ENCODE measurements at places on chromosomes 16 and 17.

DNA sequence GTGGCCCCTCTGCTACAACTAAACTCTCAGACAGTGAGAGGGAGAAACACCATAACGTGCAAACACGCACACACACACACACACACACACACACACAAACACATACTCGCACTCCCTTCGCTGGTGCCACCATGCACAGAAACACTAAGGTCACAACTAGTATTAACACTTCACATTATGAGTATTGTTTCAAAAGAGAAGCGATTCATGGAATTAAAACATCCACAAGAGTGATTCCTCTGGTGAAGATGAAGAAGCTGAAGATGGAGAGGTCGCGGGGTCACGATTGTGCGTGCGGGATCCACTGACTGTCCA, 7.1 kb upstream of the GHDC start:
- no peak for DNase-seq

- no peak for DNase-seq
Measured at GRCh38 chr17:29791336-29792080, 138.5 kb downstream of the SSH2 start.

DNA sequence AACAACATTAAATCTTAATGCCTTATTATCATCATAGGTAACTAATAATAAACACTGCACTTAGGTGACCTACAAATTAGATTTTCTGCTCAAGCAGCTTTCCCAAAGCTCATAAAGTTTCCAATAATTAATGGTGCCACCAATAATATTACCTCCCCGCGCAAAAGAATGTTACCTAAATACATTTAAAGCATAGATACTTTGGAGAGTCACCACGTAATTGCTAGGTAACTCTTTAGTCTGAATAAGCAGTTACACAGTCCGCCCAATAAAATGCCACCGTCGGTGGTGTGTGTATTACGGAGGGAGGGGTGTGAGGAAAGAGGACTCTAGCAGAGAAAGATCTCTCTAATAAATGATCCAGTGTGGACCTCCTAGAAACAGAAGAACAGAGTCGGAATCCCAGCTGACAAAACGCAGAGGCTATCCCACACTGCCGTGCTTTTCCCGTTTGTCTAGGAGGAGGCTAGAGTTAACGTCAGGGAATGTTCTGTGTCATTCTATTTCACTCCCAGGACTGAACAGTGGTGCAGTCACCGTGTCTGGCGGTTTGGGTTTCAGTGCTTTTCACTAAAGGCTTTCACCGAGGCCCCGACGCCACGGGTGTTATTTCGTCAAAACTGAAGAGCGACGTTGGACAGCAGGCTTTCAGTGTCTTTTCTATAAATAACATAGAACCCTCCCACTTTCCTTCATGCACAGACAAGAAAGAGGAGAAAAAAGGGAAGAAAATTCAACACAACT, 630 bp downstream of the RNFT1 start:
- DNase-seq = peak; percentile 18

DNA sequence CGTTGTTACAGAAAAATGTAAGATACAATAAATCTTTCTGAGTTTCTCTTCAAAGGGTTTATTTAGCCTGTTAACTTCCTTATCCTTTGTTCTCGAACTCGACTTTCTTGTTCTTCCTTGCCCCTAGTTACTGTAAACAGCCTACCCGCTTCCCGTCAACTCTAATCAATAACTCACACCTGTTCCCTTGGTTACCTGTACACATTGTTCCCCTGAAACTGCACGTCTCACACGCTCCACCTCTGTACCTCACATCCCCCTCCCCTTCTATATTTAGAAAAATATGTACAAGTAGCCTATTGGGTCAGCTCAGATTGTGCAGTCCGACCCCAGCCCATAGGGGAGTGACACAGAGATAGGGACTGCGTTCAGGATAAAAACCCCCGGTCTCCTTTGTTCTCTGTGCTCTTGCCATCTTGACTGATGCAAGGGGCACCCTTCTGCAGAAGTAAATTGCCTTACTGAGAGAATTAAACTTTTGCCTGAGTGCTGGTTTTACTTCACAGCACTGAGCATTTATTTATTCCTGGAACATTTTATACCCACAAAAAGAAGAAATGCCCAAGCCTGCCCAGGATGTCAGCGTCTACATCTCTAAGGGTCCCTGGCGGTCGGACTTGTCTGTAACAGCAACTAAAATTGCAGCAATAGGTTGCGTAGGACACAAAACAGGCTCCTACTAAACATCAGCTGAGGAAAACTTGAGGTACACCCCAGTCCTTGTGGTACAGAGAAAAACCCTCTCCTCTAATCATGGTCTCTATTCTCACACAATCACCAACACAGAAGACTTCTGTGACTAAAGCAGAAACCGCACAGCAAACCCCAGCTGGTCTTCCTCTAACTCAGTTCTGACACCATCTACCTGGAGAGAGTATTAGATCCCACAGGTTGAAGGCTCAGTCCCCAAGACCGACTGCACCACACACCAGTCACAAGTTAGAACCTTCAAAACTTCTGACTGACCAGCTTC, 11.3 kb downstream of the WDR45B start:
- DNase-seq = no peak

DNA sequence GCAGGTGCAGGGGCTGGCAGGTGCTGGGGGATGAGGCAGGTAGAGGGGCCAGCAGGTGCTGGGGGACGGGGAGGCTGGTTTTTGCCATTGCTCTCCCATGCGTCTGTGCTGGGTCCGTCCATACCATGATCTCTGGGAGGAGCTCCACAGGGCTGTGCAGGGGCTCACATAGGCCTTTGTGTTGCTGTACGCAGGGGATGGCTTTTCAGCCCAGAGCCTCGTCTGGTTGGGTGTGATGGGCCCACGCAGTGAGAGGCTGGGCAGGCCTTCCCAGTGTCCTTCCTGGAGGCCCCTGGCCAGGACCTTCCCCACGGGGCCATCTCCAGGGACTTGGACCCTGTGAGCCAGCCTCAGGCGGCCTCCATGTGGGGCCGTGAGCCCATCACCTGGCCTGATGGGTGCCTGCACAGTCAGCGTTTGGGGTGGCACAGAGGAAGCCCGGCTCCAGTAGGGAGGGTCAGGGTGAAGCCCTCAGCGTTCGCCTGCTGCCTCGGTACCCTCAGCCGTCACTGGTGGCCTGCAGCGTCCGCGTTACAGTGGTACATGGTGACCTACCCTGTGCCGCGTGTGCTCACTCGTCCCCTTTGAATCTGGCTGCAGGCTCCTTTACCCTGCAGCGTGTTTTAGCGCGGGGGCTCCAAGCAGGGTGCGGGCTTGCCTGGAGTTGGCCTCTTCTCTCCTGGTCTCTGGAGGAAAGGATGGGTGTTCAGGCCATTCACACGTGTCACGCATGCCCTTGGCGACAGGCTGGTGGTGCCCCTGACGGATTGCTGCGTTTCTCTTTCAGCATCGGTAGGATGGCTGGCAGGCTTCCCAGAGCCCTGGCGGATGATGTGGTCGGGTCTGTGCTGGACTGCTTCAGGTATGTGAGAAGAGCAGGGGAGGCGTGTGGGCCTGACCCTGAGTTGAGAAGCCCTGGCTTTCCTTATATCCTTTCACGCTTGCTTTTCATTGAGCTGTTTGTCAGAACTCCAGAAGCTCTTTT, 30.6 kb downstream of the ZNF750 start:
- DNase-seq = no peak
